ENCODE measurements at places on chromosomes 11 and 22.

GRCh38 chr11:5700421-5701054 lies 10.9 kb downstream of the TRIM22 start:
- no peak for DNase-seq

- DNase-seq = no peak
Observed at GRCh38 chr11:90187839-90188238, 35.0 kb downstream of the CHORDC1 start.

DNA sequence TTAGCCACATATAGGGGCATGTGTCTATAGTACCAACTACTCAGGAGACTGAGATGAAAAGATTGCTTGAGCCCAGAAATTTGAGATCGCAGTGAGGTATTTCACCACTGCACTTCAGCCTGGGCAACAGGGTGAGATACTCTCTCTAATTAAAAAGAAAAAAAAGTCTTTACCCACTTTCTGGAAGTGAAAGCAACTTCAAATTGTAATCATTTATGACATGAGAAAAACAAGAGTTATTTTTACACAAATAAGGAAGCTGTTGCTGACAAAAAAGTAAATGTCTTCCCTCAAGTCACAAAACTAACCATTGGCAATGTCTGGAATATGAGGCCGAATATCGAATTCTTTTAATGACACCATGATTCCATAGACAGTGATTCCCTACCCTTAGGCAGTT lies 71.4 kb downstream of the GLYATL1 start:
- no peak for DNase-seq

DNA sequence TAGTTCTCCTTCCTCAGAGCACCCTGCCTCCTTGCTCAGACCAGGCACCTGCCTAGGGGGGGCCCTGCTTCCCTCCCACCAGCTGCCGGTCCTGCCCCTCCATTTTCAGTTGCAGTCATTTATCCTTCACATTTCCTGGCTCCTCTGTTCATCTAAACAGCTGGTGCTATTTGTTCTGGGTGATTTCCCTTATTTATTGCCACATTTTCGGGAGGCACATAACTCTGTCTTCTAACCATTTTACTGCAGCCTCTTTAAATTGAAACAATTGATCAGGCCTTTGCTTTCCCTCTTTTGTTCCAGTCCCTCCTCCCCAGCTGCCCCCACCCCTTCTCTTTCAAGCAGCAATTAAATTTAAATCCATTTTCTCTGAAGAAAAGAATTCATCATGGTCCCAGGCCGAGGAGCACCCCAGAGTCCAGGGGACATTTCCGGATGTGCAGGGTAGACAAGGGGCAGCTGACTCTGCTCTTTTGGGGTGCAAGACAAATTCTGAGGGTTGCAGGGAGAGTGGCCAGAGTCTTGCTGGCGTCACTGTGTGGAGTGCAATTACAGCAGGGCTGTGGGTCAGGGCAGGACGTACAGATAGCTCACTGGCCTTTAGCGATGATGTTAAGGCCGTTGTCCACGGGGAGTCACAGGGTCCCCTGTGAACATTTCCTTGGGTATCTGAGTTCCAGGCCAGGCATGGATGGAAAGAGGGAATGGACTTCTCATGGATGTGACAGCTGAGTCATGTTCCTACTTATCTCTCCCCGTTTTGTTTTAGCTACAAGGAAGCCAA lies 476.4 kb downstream of the TBC1D22A start:
- DNase-seq = no peak

- DNase-seq = no peak
Observed at GRCh38 chr11:32098142-32098903, 7.4 kb downstream of the RCN1 start.

GRCh38 chr22:19842393-19843106 lies 12.1 kb downstream of the GNB1L start:
- no peak for DNase-seq

- DNase-seq = peak; percentile 55
Observed at GRCh38 chr11:67356864-67357561, 3.7 kb upstream of the POLD4 start.

DNA sequence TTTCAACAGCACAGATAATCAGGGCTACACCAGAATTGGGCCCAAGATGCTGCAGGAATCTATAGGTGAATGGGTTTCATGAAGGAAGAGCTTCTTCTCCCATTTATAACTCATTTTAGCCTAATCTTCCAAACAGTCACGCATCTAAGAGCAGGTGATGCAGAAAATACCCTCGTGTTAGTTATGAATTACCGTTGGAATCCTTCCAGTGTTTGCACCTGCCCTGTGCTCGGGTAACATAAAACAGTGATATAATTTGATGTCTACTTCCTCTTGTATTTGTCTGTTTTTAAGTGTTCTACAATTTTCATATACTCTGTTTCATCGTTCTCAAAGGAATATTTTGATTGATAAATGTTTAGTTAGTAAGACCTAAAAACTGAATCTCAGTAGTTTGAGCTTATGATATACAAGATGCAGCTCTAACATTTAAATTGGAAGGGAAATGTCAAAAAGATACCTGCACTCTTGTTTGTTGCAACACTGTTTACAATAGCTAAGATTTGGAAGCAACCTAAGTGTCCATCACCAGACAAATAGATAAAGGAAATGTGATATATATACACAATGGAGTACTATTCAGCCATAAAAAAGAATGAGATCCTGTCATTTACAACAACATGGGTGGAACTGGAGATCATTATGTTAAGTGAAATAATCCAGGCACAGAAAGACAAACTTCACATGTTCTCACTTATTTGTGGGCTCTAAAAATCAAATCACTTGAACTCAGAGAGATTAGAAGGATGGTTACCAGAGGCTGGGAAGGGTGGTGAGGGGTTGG lies 42.1 kb downstream of the PPARA start:
- no peak for DNase-seq

DNA sequence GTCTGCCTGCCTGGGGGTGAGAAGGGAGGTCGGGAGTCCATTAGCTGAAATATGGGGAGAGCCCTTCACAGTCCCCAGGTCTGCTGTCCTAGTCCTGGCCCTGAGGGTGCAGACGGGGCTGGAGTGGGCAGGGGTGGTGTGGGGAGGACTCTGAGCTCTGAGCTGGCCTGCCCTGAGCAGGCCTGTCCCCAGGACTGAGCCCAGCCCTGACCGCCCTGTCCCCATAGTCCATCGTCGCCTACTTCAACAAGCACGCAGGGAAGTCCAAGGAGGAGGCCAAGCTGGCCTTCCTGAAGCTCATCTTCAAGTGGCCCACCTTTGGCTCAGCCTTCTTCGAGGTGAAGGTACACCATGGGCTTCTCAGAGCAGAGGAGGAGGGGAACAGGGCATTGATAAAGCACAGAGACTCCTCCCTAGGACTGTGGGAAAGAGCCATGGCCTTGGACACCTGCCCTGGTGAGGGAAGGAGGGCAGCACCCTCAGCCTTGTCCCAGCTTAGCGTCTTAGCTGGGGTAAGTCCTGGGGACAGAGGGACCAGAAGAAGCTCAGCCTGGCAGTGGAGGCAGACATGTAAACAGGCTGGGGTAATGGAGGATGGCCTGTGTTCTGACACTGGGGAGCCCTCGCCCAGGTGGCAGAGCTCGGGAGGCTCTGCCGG lies 83.7 kb downstream of the MYO7A start:
- no peak for DNase-seq

- peak; percentile 86 for DNase-seq
Observed at GRCh38 chr11:119691020-119691666, 37.9 kb downstream of the NECTIN1 start.

GRCh38 chr11:3947061-3947460 lies 91.6 kb downstream of the STIM1 start:
- peak; percentile 98 for DNase-seq

DNA sequence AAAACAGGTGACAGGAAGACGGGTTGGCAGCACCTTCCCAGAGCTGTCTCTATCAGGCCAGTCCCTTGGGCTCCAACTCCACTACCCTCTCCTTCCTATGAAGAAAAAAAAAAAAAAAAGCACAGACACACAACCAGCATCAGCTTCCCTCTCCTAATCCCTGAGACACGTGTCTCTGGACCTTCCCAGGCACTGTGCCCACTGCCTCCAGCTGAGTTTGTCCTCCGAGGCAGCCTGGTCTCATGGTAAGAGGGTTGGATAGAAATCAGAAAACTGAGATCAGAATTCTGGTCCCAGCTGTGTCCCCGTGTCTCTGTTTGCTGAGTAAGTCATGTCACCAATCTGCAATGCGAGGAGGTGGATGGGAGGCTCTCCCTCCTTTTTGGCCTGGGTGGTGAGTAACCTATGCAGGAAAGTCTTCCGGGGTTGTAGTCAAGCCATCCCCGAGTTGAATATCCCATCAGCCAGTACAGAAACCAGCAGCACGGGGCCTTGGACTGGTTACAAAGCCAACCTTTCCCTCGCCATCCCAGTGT lies 193.7 kb upstream of the TBCEL start:
- DNase-seq = no peak

- DNase-seq = no peak
Observed at GRCh38 chr11:665704-666281, 28.7 kb downstream of the DRD4 start.

DNA sequence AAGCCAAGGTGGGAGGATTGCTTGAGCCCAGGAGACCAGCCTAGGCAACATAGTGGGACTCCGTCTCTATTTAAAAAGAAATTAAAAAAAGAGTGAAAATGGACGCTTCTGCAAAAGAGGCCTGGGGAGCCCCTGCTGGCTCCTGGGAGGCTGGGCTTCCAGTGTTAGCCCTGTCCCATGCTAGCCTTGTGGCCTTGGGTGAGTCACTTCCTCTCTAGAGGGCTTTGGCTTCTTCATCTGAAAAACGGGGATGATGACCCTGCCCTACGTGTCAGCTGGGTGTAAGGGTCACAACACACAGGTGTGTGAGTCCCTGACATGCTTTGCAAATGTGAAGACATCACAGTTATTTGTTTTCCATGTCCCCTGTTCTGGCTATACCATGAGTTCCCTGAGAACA lies 32.8 kb downstream of the FAM227A start:
- DNase-seq = no peak

GRCh38 chr11:16924826-16925560 lies 89.2 kb downstream of the PLEKHA7 start:
- DNase-seq = no peak

- DNase-seq = no peak
Observed at GRCh38 chr11:128764424-128765095, 70.7 kb downstream of the FLI1 start.

GRCh38 chr22:25802018-25802417 lies 60.0 kb downstream of the MYO18B start:
- no peak for DNase-seq

DNA sequence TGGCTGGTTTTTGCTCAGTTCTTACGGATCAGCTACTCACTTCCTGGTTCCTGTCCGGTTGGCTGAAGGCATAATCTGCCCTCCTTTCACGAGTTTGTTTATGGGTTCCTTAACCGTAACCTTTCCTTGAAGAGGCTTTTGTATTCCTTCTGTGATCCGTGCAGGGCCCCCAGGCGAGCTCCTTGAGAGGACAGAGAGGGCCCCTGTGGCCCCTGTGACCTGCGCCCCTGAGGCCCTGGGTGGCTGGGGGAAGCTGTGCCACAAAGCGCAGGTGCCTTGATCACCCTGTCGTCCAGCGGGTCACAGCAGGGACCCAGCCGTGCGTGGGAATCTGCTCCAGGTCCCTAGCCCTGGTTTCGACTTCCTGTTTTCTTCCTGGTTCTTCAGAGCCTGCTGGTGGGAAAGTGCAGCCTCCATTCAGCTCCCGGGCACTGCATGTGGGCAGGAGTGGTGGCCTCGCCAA lies 27.8 kb upstream of the FADD start:
- DNase-seq = no peak

GRCh38 chr22:25696763-25697162 lies 45.2 kb upstream of the MYO18B start:
- DNase-seq = no peak

DNA sequence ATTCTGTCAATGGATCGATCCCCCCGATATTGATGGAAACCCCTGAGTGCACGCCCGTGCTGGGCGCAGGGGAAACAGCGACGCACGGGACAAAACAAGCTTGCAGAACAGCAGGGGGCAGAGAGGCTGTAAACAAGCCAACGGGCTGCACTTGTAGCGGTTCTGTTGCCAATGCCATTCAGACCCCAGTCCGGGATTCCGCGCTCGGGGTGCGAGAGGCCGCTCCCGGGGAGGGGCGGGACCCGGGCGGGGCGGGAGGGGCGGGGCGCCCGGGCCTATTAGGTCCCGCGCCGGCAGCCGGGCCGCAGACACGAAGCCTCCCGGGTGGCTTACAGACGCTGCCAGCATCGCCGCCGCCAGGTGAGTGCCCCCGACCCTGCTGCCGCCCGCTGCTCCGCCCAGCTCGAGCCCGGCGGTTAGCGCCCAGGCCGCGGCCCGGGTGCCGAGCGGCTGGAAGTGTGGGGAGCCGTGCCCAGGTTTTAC lies at the start of gene BIK:
BIK (plus strand) TSS at position 307 of the 483 bp plus-strand sequence. CDS start 13,273 bp downstream, outside the sequence.
- DNase-seq = peak; percentile 47

- DNase-seq = no peak
Observed at GRCh38 chr11:89490602-89490980, 584 bp downstream of the NOX4 start.

DNA sequence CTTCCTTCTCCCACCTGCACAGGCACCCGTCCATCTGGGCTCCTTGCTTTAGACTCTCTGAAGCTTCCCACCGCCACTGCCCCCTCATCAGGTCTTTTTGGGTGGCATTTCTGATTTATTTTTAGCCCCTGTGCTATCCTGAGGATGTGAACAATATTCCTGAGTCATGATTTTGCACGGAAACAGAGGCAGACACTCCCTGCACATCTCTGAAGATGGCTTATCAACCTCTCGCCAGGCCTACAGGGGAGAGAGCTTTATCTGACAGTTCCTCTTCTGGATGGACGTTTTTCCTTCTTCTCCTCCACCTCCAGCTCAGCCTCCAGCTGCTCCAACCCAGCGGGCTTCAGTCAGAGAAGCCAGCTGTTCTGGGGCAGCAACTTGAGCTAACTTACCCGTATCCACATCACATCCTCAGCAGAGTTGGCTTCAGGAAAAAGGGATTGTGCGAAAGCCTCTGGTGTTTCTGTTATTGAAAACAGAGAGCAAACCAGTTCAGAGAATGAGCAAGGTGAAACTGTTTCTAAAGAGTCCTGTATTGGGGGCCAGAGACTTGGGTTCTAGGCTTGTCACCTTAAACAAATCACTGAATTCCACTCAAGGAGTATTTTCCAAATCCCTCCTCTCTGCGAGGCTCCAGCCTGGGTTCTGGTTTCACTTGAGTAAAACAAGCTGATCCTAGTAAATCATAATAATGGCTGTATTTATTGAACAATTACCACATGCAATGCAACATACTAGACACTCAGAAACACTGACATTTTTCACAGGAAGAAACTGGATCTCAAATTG lies 33.1 kb upstream of the ETS1 start:
- no peak for DNase-seq

DNA sequence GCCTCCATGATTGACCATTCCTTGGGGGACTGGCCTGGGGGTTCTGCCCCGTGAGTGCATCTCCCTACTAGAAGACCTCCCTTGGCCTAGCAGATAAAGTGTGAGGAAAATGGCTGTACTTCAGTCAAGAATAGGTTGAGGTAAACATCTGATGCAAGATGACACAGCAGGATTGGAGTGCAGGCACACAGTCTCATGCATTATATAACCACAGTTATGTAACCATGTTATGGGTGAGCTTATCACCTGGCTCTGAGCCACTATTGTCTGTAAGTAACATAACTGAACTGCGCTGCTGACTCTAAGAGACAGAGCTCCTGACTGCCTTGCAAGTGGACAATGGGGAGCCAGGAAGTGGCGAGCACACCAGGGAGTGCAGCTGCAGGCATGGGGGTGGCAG lies 378.7 kb upstream of the ANO5 start:
- DNase-seq = peak; percentile 10

GRCh38 chr11:74493791-74494630 lies 487 bp upstream of the LIPT2 start:
- no peak for DNase-seq

- peak; percentile 35 for DNase-seq
Observed at GRCh38 chr11:128859563-128860441, 7.3 kb downstream of the KCNJ1 start.
